ENCODE measurements at places on chromosomes 4 and X.

GRCh38 chr4:94508806-94509205 lies 57.1 kb downstream of the PDLIM5 start:
- no peak overlapping the region for H3K4me3 ChIP-seq
- no peaks in the 10 kb centered on the region for H3K27me3 ChIP-seq
- DNase-seq = no peak
- H3K27ac ChIP-seq = no peak overlapping the region
- peaks cover 2% of the 10 kb centered on the region for H3K4me1 ChIP-seq

GRCh38 chrX:119015407-119016237 lies 41.2 kb downstream of the LONRF3 start:
- no peak overlapping the region for H3K4me3 ChIP-seq
- no peaks in the 10 kb centered on the region for H3K36me3 ChIP-seq
- no peaks in the 10 kb centered on the region for H3K27me3 ChIP-seq

DNA sequence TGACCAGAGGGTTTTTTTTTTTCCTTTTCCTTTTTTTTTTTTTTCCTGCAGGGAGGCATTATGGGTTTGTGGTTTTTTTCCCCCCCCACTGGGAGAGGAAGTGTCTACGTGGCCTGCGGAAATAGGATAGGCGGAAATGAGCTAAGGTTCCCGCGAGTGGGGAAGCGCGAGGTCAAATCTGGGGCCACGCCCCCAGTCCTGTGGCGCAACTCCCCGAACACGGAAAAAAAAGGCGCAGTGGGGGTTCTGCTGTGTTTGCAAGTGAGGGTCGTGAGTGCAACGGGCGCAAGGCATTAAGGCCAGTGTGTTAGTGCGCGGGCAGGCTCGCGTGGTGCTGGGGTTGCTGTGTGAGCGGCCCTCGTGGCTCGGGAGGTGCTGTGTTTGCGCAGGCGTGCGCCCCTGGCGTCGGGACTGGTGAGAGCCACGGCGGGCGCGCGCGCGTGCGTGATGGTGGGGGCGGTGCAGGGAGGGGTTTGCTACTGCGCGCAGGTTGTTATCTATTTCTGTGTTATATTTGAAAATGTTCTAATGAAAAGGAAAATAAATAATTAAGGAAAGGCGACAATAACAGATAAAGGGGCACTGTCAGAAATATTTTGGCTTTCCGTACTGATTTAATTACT lies 685 bp upstream of the MORF4L2 start:
- H3K4me1 ChIP-seq = no peaks in the 10 kb centered on the region
- no peaks in the 10 kb centered on the region for H3K27me3 ChIP-seq
- peaks cover 3% of the 10 kb centered on the region for H3K36me3 ChIP-seq
- H3K27ac ChIP-seq = peak overlapping the region; percentile 94
- peak overlapping the region; percentile 58 for H3K4me3 ChIP-seq

DNA sequence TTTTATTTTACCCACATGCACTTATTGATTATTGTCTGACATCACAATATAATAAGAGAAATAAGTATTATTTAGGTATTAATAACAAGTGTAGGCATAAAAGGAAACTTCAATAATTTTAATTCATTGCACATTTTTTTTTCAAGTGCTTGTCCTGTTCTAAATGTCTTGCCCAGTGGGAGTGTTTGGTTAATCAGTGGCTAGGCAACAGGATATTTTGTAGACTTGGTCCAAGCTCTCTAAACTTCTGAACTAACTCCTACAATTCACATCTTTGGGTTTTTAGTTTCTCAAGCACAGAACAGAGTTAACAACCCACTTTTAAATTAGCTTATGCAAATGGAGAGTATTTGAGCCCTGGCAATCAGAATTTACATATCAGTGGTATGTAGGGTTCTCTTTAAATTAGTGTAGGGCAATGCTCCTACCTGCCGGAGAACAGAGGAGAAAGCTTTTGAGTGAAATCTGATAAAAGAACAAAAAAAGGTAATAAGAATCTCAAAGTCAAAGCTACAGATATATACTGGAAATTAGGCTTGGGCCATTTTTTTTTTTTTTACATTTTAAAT lies 353.5 kb downstream of the ADGRL3 start:
- H3K27me3 ChIP-seq = no peaks in the 10 kb centered on the region
- H3K36me3 ChIP-seq = no peaks in the 10 kb centered on the region
- peaks cover 4% of the 10 kb centered on the region for H3K4me1 ChIP-seq
- no peak overlapping the region for H3K4me3 ChIP-seq
